BJ (cell line): ENCODE measurements at places on chromosomes 5 and 9. TPM values are rescaled to one million over a fixed set of nuclear protein-coding genes. Genes with fewer than 3 reads are reported as not detected.

Gene TRIM7
- 3.2 and 3.9 TPM in 2 replicates for polyA plus RNA-seq

Gene SLIT3
- 18.1 and 26.8 TPM in 2 replicates for polyA plus RNA-seq

GRCh38 chr9:136656795-136657611 is 5.7 kb upstream of the EGFL7 start:
- no peak for DNase-seq

GRCh38 chr5:111960476-111961215 is 203.7 kb upstream of the NREP start:
- no peak for DNase-seq

Gene MCTP1
- polyA plus RNA-seq: 0.02 and 0.10 TPM in 2 replicates

- DNase-seq: peak; percentile 12
Measured at GRCh38 chr5:149215478-149216090, 56.1 kb upstream of the AFAP1L1 start.

DNA sequence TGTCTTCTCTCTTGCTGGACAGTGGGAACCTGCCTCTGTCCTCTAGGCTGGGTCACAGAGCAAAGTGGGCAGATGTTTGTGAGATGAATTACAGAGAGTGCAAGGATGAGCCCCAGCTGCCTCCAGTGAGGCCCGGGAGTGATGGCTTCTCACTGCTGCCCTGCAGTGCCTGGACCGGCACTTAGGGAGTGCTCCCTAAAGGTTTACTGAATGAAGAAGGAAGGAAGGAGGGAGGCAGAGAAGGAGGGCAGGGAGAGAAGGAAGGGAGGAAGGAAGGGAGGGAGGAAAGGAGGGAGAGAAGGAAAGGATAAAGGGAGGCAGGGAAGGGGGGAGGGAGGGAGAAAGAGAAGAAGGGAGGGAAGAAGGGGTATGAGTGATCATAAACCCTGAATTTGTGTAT is 42.7 kb upstream of the GRHPR start:
- DNase-seq: no peak

GRCh38 chr9:109609060-109609459 is 111.0 kb upstream of the PTPN3 start:
- DNase-seq: no peak

DNA sequence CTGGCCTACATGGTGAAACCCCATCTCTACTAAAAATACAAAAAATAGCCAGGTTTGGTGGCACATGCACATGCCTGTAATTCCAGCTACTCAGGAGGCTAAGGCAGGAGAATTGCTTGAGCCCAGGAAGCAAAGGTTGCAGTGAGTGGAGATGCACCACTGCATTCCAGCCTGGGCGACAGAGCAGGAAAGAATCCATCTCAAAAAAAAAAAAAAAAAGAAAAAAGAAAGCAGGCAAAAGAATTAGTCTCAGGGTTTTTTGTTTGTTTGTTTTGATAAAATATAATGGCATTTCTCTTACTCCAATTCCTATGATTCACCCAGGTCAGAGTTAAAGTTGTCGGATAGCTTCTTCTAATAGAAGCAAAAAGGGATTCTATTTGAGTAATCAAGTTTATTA is 67.0 kb upstream of the ATG10 start:
- DNase-seq: no peak

- no peak for DNase-seq
Measured at GRCh38 chr9:98577446-98577845, 131.3 kb downstream of the GABBR2 start.

Gene MEGF10
- polyA plus RNA-seq: not detected in 2 replicates

Gene SPAAR
- polyA plus RNA-seq: 0.23 and 0.32 TPM in 2 replicates

DNA sequence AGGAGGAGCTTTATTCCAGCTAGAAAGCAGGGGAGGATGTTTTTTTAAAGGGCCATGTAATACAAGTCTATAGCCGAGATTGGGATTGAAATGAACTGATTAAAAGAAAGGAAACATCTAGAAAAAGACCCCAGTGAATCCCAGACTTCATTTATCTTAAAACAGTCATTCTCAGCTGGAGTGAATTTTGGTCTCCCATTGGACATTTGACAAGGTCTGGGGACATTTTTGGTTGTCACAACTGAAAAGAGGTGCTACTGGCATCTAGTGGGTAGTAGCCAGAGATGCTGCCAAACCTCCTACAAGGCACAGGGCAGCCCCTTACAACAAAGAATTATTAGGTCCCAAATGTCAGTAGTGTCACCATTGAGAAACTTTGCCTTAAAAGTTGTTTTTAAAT is 16.3 kb upstream of the SPINK4 start:
- DNase-seq: no peak

- DNase-seq: no peak
Measured at GRCh38 chr5:171657473-171657872, 128.1 kb upstream of the SMIM23 start.

Gene IFNB1
- not detected in 2 replicates for polyA plus RNA-seq

- DNase-seq: no peak
Measured at GRCh38 chr5:171379961-171380360, 7.7 kb upstream of the NPM1 start.

DNA sequence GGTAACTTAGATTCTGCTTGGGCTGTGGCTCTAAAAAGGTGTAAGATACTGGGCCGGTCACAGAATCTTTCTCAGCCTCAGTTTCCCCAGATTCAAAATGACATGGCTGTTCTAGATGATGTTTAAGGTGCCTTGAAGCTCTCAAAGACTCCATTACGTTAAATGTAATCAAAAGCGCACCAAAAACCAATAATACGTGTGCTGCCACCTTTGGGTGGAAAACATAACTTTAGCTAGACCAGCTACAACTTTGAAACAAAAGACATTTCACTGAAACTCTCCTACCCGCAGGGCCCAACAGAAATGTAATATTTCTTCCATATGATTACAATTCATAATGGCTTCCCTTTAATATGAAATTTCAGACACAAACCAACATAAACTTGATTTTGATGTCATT is 35.0 kb upstream of the PCSK5 start:
- no peak for DNase-seq

Gene WDR38
- polyA plus RNA-seq: not detected in 2 replicates

- no peak for DNase-seq
Measured at GRCh38 chr5:154331232-154331631, 114.6 kb upstream of the SAP30L start.

GRCh38 chr5:121833617-121834016 is 18.1 kb upstream of the FTMT start:
- no peak for DNase-seq

- DNase-seq: no peak
Measured at GRCh38 chr5:167574464-167574863, 717.0 kb upstream of the WWC1 start.

GRCh38 chr5:68698025-68698940 is 395.5 kb upstream of the SLC30A5 start:
- DNase-seq: no peak

- DNase-seq: peak; percentile 74
Measured at GRCh38 chr9:114285166-114285867, 37.6 kb upstream of the ORM1 start.

Gene PCDHA13
- not detected in 2 replicates for polyA plus RNA-seq

DNA sequence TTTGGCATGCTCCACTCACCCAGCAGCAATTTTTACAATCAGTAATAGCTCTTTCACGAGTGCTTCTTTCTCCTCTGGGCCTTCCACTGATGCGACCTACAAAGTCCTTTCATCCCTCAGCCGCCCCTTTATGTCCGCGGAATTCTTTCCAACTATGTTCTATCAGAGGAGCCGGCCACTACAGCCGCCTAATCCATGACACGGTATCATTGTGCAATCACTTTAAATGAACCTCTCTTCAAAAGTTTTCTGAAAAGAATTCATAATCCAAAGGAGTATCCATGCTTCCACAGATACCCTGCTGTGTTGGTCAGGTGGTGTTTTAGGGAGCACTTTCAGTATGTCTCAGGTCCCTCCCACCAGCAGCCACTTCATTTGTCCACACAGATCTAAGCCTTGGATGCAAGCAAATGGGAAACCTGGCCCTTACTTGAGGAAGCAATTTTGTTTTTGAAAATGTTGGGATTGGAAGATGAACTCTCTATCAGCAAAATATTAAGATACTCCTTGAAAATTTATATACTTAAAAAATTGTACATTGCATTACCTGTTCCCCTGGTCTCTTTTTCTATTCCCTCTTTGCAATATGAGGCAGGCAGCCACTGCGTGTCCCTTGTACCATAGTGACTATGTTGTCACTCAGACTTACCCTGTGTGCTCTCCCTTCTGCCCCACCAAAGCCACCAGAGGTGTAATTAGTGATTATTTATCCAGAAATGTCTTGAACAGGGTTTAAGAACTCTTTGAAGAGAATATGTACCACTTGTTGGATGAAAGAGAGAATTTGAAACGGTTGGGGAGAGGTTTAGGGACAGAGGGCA is 12.9 kb upstream of the MEF2C start:
- no peak for DNase-seq

Gene PCDHB11
- 0.10 and 0.22 TPM in 2 replicates for polyA plus RNA-seq

Gene EGR1
- polyA plus RNA-seq: 4.7 and 5.4 TPM in 2 replicates

DNA sequence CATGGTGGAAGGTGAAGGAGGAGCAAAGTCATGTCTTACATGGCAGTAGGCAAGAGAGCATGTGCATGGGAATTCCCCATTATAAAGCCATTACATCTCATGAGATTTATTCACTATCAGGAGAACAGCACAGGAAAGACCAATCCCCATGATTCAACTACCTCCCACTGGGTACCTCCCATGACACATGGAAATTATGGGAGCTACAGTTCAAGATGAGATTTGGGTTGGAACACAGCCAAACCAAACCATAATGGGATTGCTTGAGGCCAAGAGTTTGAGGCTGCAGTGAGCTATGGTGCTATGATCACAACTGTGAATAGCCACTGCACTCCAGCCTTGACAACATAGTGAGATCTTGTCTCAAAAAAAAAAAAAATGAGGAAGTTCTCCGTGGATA is 581.8 kb downstream of the TAF11L14 start:
- no peak for DNase-seq

Gene GARNL3
- polyA plus RNA-seq: 2.1 and 2.2 TPM in 2 replicates

DNA sequence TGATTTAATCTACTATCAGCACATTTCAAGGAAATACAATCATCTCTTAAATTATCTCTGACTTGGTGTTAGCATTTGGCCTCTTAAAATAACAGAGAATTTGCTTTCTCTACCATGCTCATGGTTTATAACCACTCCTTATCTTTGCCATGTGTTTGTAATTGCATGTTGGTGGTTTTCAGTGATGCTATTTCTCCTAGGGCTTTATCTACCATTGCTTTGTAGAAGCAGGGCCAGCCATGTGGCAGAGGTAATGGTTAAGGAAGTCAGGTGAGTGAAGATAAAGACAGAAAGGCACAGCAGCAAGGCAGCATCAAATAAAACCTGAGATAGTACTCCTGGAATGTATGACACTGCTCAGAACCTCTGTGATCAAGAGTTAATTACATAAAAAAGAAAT is 206.2 kb downstream of the FER start:
- DNase-seq: no peak

Gene SLC4A9
- polyA plus RNA-seq: not detected in 2 replicates

DNA sequence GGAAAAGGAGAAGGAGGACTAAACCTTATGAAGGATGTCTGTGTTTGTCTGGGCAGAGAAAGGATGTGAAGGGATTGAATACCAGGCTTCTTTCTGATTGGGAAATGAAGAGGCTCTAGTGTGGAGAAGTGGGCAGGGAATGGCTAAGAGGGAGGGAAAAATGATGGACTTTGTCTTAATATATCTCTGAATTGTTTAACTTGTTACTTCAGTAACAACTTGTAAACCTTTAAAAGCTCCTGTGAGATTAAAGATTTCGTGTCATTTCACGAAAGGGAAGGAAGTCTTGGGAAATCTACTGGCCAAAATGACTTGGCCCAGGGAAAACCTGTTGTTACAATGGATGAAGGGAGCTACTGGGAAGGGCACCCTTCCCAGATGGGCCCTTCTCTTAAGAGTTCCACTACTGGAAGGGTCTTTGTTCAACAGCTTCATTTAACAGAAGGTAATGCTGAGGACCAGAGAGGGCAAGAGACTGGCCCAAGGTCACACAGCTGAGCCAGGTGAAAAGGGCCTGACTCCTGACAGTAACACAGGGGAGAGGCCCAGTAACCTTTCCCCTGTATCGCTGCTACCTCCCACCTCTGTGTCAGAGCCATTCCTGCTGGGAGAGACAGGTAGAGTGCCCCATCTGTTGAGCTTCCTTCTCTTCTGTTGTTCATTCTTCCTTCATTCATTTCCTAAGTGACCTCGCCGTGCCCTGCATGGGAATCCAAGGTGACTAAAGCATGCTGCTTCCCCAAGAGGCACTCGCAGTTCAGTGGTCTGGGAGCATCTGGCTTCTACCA is 5.1 kb upstream of the TCOF1 start:
- peak; percentile 26 for DNase-seq

Gene ZFP37
- 0.25 and 0.82 TPM in 2 replicates for polyA plus RNA-seq

Gene MARCOL
- polyA plus RNA-seq: not detected in 2 replicates

DNA sequence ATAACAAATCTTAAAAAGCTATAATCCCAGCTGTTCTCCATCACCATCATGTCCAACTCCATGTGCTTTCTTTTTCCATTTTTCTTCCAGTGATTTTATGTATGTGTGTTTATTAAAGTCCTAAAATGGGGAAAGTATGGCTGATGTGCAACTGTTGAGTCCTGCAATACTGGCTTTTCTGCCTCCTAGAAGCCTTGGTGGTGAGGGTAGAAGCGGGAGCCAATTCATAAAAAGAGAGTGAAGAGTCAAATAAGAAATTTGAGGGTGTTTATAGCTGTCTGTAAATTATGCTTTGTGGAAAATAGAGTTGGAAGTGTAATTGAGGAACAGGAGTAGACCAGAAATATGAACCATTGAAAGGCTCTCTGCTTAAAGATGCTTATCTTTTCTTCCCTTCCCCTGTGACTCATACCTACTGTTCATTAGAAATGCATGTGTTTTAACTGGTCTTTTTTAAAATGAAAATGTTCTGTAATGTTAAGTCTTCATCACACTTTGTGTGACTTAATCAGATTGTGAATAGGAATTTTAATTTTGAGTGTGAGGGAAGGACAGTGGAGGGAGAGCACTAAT is 80.1 kb downstream of the ZCCHC7 start:
- DNase-seq: no peak

Gene WNT8A
- not detected in 2 replicates for polyA plus RNA-seq
